ENCODE measurements at places on chromosomes 3 and 15. TPM values are rescaled to one million over a fixed set of nuclear protein-coding genes. Genes with fewer than 3 reads are reported as not detected.

DNA sequence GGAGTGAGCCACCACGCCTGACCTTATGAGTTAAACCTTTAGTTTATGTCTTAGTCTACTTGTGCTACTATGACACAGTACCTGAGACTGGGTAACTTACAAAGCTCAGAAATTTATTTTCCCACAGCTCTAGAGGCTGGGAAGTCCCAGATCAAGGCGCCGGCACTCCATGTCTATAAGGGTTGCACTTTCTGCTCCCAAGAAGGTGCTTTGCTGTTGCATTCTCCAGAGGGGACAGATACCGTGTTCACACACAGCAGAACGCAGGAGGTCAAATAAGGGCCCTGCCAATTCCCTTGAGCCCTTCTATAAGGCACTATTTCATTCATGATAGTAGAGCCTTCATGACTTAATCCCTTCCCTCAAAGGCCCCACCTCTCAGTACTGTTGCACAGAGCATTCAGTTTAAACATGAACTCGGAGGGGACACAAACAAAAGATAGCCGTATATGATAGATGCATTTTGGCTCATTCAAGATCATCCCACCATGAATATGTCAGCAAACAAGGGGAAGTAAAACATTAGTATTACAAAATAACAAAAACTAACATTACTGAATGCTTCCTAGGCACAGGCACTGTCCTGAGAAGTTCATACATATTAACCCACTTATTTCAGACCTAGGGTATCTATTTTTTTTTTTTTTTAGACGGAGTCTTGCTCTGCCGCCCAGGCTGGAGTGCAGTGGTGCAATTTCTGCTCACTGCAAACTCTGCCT lies 26.5 kb downstream of the PLA1A start:
- DNase-seq, result no peak

STRC gene
- 0.38 TPM for total RNA-seq

SYNPR gene
- not detected for total RNA-seq

DNA sequence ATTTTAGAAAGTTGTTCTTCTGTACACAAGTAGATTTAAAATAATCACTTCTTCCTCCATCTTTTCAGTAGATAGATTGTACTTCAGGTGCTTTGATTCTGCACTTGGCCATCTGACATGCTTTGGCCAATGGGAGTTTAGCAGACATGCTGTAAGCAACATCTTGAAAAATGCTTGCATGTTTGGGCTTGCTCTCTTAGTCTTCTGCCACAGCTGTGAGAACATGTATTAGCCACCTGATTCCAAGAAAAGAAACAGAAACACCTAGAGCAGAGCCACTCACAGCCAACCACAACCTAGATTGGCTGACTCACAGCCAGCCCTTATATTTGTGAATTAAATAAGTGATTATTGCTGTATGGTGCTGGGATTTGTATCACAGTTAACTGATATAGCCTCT lies 70.2 kb upstream of the GADL1 start:
- peak; percentile 99 for DNase-seq

- DNase-seq, result no peak
These were observed 382.1 kb downstream of the PDCD6IP start for GRCh38 chr3:34180532-34180931.

Measured in bronchial epithelial cell (primary cell).